ENCODE measurements at places on chromosomes 3 and 15. TPM values are rescaled to one million over a fixed set of nuclear protein-coding genes. Genes with fewer than 3 reads are reported as not detected.

DNA sequence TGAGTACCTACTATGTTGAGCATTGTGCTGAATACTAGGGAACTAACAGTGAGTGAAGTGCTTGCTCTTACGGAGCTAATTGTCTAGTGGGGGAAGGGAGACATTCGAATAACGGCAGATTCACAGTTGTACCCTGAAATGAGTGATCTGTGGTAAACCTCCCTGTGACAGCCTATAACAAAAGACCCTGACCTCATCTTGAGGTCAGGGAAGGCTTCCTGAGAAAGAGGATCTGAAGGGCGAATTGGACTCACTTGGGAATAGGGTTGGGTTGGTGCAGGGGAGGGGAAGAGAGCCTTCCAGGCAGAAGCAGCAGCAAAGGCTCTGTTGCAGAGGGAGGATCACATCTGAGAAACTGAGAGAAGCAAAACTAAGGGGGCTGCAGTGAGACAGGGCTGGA is 13.2 kb downstream of the HPS3 start:
- H3K36me3 ChIP-seq = no peaks in the 10 kb centered on the region
- no peaks in the 10 kb centered on the region for H3K27me3 ChIP-seq
- DNase-seq = no peak
- peaks cover 11% of the 10 kb centered on the region for H3K4me1 ChIP-seq
- no peak overlapping the region for H3K27ac ChIP-seq

GRCh38 chr15:34679291-34679690 is 75.5 kb downstream of the GJD2 start:
- no peaks in the 10 kb centered on the region for H3K36me3 ChIP-seq
- no peak overlapping the region for H3K4me3 ChIP-seq
- no peak for DNase-seq
- H3K27ac ChIP-seq = no peak overlapping the region

Gene CDHR4
- total RNA-seq = not detected

Gene PP2D1
- not detected for total RNA-seq

DNA sequence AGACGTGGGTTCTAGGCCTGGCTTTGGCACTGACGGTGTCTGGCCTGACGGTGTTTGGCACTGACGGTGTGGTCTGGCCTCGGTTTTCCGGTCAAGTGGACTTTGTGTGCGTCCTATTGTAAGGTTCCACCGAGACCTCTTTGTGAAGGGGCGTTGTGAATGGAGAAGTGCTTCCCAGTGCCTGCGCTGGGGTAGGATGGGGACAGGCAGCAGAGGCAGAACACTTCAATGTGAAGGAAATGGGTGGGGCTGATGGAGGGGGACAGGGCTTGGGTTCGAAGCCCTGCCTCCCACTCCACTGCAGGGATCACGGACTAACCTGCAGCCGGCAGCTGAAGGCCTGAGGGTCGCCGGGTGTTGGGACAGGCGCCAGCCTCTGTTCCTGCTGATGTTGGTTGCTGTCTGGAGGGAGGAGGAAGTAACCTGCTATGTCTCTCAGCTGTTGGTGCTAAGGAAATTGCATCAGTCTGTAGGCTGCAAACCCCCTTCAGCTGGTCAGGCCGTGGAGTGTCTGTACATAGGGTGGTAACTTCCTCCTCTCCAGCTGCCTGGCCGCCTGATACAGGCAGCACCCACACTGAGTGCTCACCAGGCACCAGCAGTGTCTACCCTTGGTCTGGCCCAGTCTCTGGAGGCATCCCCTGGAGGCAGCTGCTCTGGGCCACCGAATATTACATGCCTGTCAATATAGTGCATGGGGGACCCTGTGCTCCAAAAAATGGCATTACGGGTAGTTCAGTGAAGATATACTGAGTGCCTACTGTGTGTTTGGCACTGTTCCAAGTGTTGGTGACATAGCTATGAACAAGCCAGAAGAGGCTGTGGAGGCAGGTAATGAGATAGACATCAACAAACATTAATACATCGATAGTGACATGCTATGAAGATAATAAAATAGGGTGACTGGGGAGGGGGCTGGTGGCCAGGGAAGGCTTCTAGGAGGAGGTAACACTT is 1.1 kb downstream of the TM6SF1 start:
- peaks cover 7% of the 10 kb centered on the region for H3K4me1 ChIP-seq
- H3K27me3 ChIP-seq = peaks cover 36% of the 10 kb centered on the region
- no peak for DNase-seq
- H3K27ac ChIP-seq = peak overlapping the region; percentile 25

Gene ALDH1L1
- not detected for total RNA-seq

DNA sequence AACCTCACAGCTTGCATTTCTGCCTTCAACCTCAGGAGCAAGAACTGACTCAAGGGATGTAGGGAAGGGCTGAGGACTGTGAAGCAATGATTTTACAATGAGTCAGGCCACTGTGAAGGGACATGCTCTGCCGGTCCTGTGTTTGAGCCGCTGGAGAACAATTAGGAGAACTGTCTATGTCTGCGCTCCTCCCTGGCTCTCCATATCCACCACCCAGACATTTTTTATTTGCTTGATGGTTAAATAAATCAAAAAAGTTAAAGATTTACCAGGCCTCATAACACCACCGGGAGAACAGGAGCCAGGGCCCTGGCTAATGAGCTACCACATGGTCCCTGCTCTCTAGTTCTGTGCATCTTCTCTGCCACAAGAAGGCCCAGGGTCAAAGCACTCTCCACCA is 29.6 kb downstream of the SEC61A1 start:
- no peak for DNase-seq
- H3K27ac ChIP-seq = no peak overlapping the region
- H3K4me1 ChIP-seq = peaks cover 4% of the 10 kb centered on the region
- H3K27me3 ChIP-seq = peaks cover 3% of the 10 kb centered on the region
- no peak overlapping the region for H3K4me3 ChIP-seq

Gene EPHA6
- total RNA-seq = 9.0 TPM

Gene PXYLP1
- total RNA-seq = 42.7 TPM

Gene DAZL
- 0.51 TPM for total RNA-seq

Gene FSD2
- not detected for total RNA-seq

Measured in glutamatergic neuron (in vitro differentiated cells).